ENCODE measurements at places on chromosomes 13 and 19.
A peak's percentile ranks its signal among the peaks of the same experiment; 100 is the strongest.

GRCh38 chr13:97185751-97186150, 36.4 kb upstream of the MBNL2 start:
- no peak for DNase-seq

DNA sequence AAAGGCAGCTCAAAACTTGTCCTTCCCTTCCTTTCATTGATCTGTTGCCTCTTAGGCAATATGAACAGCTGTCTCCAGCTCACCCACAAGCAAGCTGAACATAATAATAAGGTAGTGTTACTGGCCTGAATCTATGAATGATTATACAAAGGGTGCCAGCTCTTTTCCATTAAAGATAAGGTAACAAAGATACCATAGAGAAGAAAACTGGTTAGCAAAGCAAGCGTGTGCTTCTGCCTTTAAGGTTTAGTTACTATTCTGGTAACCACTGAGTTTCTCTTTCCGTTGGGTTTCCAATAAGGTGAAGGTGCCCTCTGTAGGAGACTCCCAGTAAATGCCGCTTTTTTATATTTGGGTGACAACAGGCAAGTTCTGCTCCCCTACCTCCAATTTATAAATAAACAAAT, 12.1 kb upstream of the DACH1 start:
- no peak for DNase-seq

DNA sequence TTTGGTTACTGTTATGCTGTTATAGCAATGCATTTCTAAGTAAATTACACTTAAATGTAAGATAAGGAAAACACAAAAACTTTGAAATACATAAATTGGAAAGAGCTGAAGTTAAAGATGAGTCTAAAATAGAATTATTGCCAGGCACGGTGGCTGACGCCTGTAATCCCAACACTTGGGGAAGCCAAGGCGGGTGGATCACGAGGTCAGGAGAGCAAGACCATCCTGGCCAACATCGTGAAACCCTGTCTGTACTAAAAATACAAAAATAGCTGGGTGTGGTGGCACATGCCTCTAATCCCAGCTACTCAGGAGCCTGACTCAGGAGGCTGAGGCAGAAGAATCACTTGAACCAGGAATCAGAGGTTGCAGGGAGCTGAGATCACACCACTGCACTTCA, 905.4 kb upstream of the GPC6 start:
- DNase-seq = no peak

- no peak for DNase-seq
Measured at GRCh38 chr13:27927444-27928352, 7.9 kb downstream of the PDX1 start.

DNA sequence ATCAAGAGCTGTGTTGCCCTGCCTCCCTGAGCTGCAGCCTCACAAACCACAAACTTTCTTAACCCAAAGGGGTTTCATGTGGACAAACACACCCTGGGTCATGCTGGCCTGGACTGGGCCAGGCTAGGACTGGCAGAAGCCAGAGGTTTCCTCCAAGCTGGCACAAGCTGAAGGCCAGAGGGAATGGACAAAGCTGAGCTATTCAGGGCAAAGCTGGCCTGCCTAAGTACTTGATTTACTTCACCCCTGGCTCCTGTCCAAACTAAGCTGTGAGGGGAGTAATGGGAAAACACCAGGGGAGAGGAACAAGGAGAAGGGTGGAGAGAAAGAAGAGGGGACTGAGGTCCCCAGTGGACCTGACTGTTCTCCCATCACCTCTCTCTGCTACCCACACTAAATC, 6.2 kb downstream of the CPAMD8 start:
- DNase-seq = no peak

GRCh38 chr13:66210677-66211076, 1019.5 kb downstream of the PCDH9 start:
- DNase-seq = no peak

DNA sequence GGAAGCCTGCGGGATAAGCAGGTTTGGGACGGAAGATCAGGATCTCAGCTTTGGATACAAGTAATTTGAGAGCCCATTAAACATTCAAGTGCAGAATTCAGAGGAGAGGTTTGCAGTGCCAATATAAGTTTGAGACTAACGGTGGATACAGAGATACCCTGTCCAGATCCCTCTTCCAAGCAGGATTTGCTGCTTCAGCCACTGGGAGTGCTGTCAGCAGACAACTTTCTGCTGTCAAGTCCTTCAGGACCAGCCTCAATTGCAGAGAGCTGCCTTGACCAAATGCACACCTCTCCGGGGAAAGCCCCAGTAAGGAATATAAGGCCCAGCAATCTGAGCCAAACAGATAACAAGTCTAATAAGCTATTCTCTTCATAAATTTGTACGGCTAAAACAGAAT, 46.1 kb upstream of the ZNF780A start:
- DNase-seq = no peak

DNA sequence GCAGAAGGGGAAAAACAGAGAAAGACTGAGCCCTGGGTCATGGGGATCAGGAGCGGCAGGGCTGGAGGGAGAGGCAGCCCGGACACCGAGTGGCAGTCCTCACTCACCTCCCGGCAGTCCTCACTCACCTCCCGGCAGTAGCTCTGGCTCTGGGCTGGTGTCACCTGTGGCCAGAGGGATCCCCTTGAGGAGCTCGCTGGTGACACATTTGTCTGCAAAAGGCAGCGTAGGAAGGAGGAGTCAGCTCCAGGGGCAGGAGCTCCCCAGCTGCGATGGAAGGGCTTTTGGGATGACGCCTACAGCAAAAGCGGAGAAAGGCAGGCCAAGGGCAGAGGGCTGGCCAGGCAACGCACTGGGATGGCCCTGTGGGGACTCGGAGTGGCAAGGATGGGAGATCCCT, 739 bp downstream of the EIF3G start:
- no peak for DNase-seq

DNA sequence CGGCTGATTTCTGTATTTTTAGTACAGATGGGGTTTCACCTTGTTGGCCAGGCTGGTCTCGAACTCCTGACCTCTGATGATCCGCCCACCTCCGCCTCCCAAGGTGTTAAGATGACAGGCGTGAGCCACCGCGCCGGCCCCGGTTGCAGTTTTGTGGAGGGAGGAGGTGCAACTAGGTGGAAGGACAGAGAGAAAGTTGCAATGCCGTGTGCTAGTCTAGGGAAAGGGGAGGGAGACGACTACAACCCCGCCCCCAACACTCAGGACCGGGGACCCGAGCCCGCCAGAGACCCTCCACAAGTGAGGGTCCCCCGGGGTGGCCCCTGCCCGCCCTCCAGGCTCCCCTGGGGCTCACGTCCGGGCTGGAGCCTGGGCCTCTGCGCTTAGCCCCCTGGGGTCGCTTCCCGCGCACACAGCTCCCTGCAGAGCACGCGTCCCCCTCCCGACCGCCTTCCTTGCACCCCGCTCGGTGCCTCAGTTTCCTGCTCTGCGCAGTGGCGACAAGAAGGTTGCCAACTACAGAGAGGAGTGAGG, 1.2 kb upstream of the ARID3A start:
- no peak for DNase-seq

- DNase-seq = no peak
Measured at GRCh38 chr19:45508861-45509691, 1.8 kb downstream of the VASP start.

- no peak for DNase-seq
Measured at GRCh38 chr13:71316792-71317363, 550.1 kb downstream of the DACH1 start.

- no peak for DNase-seq
Measured at GRCh38 chr13:91085127-91085526, 262.4 kb upstream of the MIR17HG start.

GRCh38 chr19:3359919-3360420, 6.4 kb upstream of the NFIC start:
- DNase-seq = no peak

- DNase-seq = no peak
Measured at GRCh38 chr13:47139519-47139918, 242.7 kb upstream of the HTR2A start.

DNA sequence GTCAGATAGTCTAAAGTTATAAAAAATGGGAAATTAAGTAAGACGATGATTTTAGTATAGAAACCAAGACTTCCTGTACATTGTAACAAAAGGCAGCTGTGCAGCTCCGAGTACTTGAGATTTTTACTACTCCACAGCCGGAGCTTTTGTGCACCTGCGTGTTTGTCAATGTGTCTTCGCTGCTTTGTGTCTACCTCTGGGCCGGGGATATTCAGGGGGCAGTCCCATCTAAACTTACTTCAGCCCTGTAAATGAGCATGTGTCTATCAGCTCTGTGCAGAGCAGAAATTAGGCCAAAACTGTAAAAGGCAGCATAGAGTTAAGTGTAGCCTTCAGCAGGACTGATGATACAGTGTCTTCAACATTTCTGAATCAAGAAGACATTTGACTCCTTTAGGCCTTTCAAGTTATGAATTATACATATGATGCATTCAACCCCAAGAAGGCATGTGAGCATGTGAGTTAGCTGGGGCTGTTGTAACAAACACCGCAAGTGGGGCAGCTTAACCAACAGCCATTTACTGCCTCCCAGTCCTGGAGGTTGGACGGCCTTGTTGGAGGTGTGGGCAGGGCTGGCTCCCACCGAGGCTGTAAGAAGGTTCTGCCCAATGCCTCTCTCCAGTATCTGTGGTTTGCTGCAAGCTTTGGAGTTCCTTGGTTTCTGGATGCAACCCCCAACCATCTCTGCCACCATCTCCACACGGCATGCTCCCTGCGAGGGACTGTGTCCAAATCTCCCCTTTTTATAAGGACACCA, 191.0 kb upstream of the IRS2 start:
- DNase-seq = no peak

DNA sequence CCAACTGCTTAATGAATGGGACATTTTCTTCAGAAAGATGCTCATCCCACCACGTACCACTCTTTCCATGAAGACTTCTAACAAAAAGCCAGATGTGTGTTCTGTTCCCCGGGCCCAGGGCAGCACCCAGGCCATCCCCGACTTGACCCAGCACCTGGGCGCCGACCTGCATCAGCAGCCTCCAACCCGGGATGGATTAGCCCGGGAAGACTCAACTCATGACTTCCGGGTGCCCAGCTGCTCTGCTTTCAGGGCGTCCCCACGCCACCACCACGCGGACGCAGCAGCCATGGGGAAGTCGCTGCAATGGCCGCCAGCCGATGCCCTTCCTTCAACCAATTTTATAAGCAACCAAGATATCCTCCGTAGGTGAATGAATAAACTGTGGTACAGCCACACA, 123.8 kb upstream of the TUBA3C start:
- no peak for DNase-seq

GRCh38 chr19:52603558-52604207, 33.6 kb downstream of the ZNF701 start:
- DNase-seq = no peak

- DNase-seq = no peak
Measured at GRCh38 chr19:53864308-53864836, 3.3 kb upstream of the MYADM start.

- DNase-seq = no peak
Measured at GRCh38 chr13:22047082-22047784, 376.4 kb downstream of the FGF9 start.

- no peak for DNase-seq
Measured at GRCh38 chr19:41405776-41406175, 8.2 kb downstream of the BCKDHA start.

GRCh38 chr13:21324803-21325202, 134.3 kb downstream of the ZDHHC20 start:
- no peak for DNase-seq

- no peak for DNase-seq
Measured at GRCh38 chr13:58376775-58377174, 745.2 kb downstream of the PCDH17 start.

DNA sequence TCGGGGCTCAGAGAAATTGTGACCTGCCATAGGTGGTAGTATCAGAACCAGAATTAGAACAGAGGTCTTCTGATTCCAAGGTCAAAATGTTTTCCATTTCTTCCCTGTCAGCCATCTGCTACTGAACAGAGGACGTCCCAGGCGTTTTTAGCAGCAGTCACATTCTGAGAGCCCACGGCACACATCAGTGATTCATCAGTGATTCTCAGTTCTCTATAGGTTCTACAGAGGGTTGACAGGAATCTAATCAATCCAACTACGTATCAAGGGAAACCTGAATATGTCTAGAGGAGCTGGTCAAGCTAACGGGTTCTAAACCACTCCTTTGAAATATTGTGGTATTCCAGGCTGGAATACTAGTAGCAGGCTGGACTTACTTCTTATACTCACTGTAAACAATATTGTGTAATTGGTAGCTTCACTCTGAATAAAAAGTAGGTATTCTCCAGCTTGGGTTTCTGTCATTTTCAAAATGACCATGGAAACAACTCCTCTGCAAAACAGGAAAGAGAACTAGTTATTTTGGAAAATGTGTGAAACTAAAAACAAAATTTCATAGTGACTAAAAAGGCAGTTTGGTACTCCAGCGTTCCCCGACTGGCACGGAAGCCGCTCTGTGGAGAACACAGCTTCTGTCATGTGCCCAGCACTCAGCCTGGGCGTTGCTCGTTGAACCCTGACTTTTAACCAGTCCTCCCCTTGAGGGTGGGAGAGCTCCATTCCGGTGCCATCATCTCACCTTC, 43.2 kb downstream of the FLT3 start:
- no peak for DNase-seq

DNA sequence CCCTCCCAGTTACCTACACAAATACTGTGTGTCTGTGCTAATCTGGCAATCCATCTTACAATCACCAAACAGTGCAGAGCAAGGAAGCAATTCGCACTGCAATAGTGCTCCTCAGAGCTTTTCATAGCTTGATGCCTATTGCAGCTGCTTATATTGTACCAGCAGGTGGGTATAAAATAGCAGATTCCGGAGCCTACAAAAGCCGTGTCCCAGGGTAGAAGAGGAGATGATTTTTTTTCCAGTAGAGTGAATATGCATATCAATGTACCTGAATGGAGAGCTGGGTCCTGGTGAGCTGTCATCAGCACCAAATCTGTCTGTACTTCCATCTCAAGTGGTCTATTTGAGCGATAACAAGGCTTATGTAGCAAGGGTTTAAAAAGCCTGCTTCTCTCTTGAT, 668.4 kb downstream of the DIAPH3 start:
- DNase-seq = no peak

GRCh38 chr13:27130979-27131623, 40.5 kb downstream of the USP12 start:
- DNase-seq = peak; percentile 60
